ENCODE measurements at places on chromosomes 3 and 15.

GRCh38 chr15:49620199-49620598 lies 419 bp downstream of the FAM227B start:
- peak; percentile 42 for DNase-seq

DNA sequence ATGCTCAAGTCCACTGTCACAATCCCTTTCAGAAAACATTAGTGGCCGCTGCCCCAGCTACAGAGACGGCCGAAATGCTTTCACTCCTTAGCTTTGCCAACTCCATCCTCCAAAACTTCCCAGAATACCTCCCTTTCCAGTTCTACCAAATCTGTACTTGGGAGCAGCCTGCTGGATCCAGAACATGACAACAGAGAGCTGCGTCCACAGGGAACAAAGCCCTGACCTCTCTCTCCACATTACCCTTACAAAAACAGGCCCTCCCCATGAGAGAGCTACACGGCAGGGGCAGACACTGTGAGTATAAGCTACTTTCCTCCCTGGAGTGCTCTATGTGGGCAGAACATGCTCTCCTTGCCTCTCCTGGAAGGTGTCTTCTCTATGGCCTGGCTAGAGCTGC lies 6.3 kb downstream of the RBM15B start:
- no peak for DNase-seq

DNA sequence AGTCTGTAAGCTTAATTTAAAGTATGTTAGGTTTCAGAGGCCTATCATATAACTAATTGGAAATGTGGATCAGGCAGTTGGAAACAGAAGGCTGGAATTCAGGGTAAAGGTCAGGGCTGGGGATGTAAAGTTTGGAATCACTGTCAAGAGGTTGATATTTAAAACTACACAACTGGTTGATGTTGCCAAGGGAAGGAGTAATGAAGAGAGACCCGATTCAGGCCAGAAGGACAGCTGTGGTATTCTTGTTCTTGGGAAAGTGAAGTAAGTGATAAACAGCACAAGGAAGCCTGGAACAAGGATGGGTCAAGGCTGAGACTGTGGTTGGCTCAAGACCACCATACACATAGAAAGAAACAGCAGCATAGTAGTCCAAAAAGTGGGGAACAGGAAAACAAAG lies 654.2 kb downstream of the NTRK3 start:
- no peak for DNase-seq

DNA sequence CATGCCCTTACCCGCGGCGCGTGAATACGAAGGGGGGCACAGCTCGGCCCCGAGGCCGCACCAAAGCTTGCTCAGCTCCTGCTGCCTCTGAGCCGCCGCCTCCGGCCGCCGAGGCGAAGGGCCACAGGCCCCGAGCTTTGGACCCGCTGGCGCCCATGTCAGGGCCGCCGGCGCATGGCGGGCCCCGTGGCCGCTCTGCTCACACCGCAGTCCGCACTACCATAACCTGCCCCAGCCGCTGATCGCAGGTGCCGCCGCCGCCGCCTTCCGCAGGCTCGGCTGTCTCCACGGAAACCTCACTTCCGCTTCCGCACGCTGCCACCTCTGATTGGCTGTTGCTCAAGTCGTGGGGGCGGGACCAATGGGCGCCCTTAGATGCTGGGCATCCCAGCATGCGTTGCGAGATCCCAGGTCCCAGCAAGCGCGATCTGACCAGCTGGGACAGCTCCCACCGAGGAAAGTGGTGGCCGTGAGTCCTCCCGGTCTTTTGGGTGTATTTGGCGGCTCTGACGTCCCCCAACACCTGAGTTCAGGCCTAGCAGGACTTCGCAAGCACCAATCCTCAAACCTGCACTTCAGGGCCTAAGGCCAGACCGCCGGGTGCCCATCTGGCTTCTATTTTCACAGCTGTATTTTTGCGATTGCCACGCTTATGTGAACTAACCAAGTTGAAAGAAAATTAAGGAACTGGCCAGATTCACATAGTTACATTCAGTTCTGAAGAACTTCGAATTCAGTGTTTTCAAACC lies at the start of gene TUSC2:
TSS of gene TUSC2 (minus strand) at position 281 of the 749 bp plus-strand sequence. CDS start at position 157, 124 bp downstream.
- DNase-seq: peak; percentile 99

GRCh38 chr3:35201211-35201610 lies 438.1 kb upstream of the ARPP21 start:
- no peak for DNase-seq

GRCh38 chr3:130414457-130414856 lies 69.0 kb downstream of the COL6A5 start:
- DNase-seq: peak; percentile 53

DNA sequence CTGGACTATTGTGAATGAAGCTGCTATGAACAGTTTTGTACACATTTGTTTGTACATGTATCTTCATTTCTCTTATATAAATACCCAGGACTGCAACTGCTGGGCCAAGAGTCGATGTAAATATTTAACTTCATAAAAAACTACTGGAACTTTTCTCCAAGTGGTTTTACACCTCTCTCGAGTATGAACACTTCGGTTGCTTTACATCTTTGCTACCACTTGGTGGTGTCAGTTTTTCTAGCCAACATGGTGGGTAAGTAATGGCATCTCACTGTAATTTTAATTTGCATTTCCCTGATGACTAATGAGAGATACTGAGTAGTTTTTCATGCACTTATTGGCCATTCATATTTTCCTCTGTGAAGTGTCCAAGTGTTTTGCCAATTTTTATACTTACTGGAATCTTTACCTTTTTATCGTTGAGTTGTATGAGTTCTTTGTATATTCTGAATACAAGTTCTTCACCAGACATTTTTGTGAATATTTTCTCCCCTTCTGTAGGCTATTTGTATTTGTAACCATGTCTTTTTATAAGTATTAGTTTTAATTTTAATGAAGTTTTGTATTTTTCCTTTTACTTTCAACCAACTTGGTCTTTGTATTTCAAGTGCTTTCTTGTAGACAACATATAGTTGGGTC lies 44.4 kb downstream of the PCOLCE2 start:
- DNase-seq: peak; percentile 19

All from AML-193 (cell line).